ENCODE measurements at places on chromosomes 5 and 9.

DNA sequence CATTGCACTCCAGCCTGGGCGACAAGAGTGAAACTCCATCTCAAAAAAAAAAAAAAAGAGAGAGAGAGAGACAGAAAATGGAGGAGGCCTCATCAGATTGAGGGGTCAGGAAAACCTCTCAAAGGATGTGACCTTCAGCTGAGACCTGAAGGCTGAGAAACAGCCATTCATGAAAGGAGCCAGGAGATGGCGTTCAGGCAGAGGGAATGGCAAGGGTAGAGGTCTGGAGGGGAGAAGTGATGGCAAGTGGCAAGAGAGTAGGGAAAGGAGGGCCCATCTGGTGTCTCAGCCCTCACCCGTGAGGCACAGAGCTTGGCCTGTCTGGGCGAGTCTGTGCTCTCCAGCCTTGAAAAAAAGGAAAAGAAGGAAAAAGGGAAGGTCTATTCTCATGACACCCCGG lies 17.0 kb downstream of the CAMK2A start:
- no peak for DNase-seq

DNA sequence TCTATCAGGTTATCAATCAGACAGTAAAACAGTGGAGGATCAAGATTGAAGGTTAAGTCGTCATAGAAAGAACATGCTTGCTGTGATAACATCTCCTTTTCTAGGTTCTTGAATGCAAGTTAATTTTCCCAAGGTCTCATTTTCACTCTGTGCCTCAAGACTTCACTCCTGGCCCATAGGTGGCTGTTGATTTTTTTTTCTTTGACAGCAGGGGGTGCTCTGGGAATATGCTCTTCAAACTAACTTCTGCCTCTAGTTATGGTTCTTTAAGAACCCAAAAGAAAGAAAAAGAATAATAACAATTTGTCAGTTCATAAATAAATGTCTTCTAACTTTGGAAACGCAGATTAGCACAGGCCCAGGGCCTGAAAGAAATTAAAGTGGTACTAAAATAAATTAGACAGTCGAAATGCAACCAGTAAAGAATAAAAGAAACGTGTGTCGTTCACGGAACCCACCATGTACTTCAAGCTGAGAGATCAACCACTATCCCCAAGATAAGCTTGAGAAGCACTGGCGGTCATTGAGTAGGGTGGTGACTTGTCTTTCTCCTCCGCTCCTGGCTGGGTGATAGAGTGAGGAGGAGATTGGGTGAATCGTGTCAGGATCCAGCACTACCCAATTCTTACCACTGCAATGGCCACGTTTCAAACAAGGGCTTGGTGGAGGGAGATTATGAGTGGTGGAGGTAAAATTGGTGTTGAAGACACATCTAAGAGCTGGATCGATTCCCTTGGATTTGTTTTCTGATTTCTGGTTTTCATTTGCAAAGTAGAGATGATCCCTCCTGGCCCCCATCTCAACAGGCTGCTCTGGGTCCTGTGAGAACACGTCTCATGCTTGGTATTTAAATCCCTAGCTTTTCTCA lies 93.4 kb upstream of the IRX4 start:
- DNase-seq, result peak; percentile 4

DNA sequence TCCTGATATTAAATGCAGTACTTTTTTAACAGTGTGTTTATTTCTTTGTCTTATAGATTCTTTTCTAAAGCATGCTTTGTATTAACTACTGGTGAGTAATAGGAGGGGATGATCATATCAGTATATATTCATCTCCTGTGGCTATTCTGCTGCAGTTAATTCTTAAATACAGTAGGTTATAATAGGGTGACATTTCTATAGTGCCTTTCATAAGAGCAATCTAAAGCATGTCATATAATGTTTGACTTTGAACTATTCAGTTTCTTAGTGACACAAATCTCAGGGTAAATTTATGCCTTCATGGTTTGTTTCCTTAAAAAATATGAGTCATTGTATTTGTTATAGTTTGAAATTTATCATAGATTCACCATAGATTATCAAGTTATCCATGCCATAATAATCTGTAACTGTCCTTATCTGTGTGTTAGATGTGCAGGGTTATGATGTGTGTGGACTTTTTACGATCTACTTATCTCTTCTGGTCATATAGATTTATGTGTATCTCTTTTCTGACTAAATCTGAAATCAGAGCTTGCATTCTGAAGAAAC lies 1019.5 kb downstream of the NR2F1-AS1 start:
- no peak for DNase-seq

DNA sequence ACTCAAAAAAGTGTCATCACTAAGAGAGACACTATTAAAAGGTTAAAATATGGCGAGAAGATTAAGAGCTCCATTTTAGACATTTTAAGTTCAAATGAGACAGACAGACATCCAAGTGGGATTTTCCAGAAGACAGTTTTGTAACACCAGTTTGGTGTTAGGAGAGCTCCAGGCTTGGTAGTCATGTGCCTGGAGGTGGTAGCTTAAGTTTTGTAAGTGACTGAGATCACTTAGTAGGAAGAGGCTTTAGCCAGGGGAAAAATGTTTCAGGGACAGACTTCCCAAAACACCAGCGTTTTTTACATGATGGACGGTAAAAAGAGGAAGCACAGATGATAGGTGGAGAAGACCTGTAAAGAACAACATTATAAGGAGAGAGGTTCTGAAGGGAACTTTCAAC lies 150.3 kb downstream of the GIN1 start:
- DNase-seq, result no peak

DNA sequence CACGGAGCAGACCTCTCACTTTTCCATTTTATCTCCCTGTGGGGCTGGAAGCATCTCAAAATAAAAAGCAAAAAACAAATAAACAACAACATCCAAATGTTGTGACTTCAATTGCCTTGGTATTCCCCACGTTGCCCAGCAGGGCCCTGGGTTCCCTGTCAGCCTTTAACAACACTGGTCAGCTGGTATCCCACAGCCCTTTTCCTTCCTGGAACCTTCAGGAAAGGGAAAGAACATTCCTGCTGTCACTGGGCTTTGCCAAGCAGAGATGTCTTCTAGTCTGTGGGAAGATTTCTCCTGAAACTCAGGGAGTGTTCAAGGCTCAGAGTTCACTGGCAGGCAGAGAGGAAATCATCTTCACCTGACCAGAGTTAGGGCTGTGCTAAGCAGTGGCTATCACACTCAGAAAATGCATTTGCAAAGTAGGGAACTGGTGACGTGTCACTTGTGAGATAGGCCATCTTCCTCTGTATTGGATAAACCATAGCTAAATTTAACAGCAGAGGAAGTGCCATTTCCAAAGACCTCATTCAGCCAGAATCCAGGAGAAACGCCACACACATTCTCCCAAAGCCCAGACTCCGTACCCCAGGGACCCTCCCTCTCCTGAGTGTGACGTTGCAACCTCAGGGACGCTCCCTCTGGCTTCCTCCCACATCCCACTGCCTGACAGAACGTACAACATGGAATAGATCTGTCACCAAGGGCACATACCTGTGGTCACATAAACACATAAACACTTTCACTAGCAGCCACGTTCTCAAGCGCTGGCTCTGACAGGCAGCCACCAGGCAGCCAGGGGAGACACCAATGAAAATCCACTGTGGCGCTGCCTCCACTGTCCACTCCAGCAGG lies 274.0 kb upstream of the DAPK1 start:
- DNase-seq, result no peak

DNA sequence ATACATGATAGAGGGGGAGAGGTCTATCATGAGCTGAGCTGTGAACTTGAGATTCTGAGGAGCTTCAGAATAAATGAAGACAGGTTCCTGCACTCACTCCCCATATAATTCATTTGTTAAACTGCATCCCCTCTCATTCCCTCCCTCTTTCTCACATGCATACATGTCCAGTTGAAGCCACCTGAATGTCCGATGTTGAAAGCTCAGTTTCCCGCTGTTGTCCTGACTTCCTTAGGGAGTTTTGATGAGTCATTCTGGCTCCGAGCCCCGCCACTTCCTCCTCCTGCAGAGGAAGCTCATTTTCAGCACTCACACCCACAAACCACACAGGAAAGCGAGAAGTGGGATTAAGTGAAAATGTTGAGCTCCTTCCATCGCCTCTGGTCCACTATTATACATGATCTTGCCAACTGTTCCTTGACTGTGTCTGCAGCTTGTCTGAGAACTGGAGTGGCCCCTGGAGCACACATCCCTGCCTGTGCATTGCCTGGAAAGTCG lies 121.2 kb downstream of the CEMIP2 start:
- peak; percentile 13 for DNase-seq

- no peak for DNase-seq
Measured at GRCh38 chr5:38831909-38832308, 13.9 kb upstream of the OSMR start.

DNA sequence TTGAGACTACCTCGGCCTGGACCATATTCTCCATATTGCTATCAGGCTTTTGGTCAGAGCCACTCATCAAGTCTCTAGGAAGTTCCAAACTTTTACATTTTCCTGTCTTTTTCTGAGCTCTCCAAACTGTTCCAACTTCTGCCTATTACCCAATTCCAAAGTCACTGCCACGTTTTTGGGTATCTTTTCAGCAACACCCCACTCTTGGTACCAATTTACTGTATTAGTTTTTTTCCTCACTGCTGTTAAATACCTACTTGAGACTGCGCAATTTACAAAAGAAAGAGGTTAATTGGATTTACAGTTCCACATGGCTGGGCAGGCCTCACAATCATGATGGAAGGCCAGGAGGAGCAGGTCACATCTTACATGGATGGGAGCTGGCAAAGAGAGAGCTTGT lies 507.8 kb upstream of the ZNF608 start:
- no peak for DNase-seq

GRCh38 chr9:2465921-2466460 lies 155.6 kb upstream of the VLDLR start:
- DNase-seq, result peak; percentile 36

DNA sequence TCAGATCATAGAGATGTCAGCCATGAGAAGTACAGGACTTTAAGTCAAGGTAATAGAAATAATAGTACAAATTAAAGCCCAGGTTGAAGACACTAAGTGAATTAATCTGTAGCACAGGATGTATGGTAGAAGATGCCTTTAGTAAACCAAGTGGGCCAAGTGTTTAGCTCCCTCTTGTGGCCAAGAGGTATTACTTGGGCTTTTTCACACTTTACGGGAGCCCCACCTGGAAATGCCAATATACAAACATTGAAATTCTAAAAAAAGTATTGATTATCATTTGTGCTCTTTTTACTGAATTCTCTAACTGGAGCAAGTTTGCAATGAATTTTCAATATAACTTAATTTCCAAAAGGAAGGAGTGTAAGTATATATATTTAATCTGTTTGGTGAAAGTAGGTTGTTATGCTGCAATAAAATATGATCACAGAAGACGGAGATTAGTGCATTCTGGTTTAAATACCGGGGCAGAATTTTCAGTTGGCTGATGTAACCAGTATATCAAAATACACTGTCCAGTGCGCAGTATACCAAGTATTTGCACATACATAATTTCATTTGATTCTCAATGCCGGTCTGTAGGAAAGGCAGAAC lies 84.7 kb downstream of the PARP8 start:
- peak; percentile 32 for DNase-seq

- DNase-seq, result no peak
Measured at GRCh38 chr5:68849906-68850305, 243.9 kb upstream of the SLC30A5 start.

GRCh38 chr5:112597831-112598230 lies 139.9 kb upstream of the APC start:
- no peak for DNase-seq

DNA sequence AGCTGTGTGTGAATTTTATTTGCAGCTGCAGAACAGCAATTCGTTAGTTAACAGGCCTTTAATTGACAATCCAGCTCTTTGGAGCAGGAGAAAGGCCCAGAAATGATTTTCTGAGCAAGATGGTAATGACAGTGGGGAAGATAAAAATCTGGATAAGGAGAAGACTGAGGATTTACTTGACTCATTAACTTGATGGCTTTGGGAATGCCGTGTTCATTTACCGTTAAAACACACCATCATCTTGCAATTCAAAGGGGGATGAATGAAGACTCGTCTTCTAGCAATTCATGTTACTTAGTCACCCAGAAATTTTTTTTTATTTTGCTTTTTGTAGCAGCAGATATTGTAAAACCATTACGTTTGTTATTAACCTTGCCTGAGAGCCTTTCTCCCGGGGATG lies 52.0 kb downstream of the PTTG1 start:
- DNase-seq, result no peak

DNA sequence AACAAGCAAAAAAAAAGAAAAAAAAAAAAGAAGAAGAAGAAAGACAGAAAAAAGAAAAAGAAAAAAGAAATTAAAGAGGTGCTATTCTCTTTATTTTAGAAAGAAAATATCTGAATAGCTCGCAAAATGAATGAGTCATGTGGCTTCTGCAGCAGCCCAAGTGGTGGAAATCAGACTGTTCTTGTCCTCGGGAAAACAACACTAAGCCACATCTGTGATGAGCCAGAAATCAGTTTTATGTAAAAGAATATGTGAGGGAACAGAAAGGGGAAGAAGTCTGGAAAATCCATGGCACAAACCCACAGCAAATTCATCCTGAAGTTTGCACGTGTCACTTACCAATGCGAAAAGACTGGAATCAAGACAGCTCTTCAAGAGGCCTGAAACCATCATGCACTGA lies 118.7 kb upstream of the GAS1 start:
- no peak for DNase-seq

GRCh38 chr5:128472036-128472435 lies 66.0 kb downstream of the FBN2 start:
- no peak for DNase-seq

DNA sequence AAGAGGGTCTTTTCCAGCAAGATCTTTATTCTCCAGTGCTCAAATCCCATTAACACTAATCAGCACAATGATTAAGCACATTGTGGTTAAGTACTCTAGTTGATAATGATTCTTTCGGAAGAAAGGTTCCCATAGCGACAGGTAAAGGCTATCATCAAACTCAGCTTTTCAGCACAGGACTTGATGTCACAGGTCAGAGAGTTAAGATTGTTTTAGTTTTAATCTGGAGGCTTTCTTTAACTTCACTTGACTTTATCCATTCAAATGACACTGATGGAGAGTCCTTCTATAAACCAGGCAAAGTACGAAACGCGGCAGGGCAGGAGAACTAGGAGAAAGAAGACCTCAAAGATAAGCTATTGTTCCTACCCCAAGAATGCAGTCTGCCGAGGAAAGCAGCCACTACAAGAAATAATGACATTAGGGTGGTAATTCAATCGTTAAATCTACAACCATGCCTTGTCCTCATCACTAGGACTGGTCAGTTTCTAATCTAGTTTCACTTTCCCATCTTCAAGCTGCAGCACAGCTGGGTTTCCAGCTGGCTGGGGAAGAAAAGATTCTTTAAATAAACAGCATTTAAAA lies 4.6 kb downstream of the NRG2 start:
- DNase-seq, result no peak

GRCh38 chr5:178590141-178590923 lies at the start of gene COL23A1:
Gene COL23A1 (minus strand): TSS chr5:178590393.
- no peak for DNase-seq

GRCh38 chr5:166123717-166124116 lies 2167.7 kb upstream of the WWC1 start:
- DNase-seq, result no peak

- DNase-seq, result no peak
Measured at GRCh38 chr5:176596689-176597416, 13.1 kb downstream of the GPRIN1 start.

- no peak for DNase-seq
Measured at GRCh38 chr9:2764353-2764752, 47.0 kb downstream of the KCNV2 start.
